ENCODE measurements at places on chromosomes 1 and 21. TPM values are rescaled to one million over a fixed set of nuclear protein-coding genes. Genes with fewer than 3 reads are reported as not detected.

DNA sequence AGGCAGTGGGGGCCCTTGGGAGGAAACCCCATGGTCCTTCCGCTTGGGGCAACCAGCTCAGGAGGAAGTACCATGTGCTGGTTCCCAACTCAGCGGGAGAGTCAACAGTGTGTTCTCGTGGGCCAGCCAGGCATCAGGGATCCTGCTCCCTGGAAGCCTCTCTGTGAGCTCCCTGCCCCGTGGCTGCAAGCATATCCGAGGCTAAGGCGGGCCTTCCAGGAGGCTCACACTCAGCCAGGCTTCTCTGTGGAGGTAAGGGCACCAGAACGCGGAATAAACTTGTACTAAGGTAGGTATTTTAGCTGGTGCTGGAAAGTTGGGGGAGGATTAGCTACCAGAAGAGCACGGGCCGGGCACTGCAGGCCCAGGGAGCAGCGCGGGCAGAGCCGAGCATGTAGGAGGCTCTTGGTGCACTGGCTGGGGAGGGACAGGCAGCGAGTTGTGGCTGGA lies 74.7 kb upstream of the POU3F1 start:
- no peak overlapping the region for H3K27ac ChIP-seq
- H3K4me1 ChIP-seq = no peaks in the 10 kb centered on the region
- no peaks in the 10 kb centered on the region for H3K27me3 ChIP-seq
- no peak overlapping the region for H3K4me3 ChIP-seq
- no peaks in the 10 kb centered on the region for H3K36me3 ChIP-seq

NR1I3 gene
- 0.31 TPM for total RNA-seq

- no peak overlapping the region for H3K4me3 ChIP-seq
- no peaks in the 10 kb centered on the region for H3K36me3 ChIP-seq
- H3K27ac ChIP-seq = no peak overlapping the region
- H3K4me1 ChIP-seq = no peaks in the 10 kb centered on the region
- no peaks in the 10 kb centered on the region for H3K27me3 ChIP-seq
Observed at GRCh38 chr1:151956957-151957497, 36.6 kb downstream of the S100A10 start.

DNA sequence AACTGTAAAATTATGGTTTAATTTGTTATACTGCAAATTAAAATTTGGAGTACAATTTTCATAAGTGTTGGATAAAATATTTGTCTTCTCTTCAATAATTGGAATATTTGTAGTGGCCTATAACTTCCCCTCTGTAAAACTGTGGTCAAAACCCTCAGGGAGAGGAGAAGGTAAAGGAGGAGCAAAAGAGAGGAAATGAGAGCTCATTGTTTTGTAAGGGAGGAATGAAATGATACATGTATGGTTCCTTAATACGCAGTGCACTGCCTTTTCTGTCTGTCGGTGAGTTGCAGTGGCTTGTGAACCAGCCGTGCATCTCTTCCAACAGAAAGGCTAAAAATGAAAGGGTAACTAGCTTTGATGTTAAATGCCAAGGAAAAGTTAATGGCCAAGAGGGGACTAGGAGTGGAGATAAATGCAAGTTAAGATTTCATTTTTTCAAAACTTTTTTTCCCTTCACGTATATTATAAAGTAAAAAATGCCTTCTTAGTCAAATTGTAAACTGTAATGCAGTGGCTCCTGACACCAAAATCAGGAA lies 26.4 kb downstream of the LRRC8D start:
- no peak overlapping the region for H3K27ac ChIP-seq
- H3K27me3 ChIP-seq = no peaks in the 10 kb centered on the region

All from testis (tissue), 5 donors.